ENCODE measurements at places on chromosomes 11 and 22.

DNA sequence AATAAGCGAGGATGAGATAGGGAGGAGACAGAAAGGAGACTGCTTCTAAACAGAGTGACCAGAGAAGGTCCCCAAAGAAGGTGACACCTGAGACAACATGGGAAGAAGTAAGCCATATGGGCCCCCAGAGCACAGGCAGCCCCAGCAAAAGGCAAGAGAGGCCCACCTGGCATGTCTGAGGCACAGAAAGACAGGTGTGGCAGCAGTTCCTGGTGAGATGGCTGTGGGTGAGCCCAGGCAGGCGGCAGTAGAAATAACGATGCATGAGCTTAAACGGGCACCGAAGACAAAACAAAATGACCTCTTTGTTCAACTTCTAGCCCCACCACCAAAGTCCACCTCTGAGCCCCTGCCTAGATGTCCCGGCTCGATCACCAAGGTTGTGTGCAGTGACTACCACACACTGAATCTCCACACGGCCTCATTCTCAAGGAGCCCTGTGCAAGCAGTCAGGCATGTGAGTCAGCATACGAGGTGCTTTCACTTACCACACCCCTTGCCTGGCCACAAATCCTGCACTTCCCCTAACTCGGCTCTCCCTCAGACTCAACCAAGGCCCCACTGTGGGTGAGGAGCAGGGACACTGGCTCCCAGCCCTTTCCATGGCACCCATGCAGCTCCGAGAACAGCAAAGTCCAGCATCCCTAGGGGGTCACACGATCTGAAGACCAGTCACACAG, 77.6 kb downstream of the PACSIN2 start:
- no peak for DNase-seq

GRCh38 chr11:100832829-100833228, 145.7 kb downstream of the ARHGAP42 start:
- no peak for DNase-seq

DNA sequence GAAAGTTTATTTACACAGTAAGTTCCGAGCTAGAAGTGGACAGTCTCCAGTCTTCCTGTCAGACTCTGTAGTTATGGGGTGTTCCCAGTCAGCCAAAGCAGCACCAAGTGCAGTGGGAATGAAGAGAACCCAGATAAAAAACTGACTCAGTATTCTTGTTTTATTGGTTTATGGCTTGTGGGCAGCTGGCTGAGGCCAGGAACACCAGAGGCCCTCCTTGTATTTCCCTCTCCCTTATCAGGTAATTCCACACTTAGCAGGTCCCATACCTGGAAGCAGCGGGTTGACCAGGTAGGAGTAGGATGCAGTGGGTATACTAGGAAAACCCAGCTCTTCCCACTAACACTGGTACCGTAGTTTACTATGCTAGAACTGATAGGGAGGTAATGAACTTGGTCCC, 3.5 kb upstream of the BACE1-AS start:
- DNase-seq = no peak

GRCh38 chr11:12043221-12043620, 34.8 kb upstream of the DKK3 start:
- no peak for DNase-seq

DNA sequence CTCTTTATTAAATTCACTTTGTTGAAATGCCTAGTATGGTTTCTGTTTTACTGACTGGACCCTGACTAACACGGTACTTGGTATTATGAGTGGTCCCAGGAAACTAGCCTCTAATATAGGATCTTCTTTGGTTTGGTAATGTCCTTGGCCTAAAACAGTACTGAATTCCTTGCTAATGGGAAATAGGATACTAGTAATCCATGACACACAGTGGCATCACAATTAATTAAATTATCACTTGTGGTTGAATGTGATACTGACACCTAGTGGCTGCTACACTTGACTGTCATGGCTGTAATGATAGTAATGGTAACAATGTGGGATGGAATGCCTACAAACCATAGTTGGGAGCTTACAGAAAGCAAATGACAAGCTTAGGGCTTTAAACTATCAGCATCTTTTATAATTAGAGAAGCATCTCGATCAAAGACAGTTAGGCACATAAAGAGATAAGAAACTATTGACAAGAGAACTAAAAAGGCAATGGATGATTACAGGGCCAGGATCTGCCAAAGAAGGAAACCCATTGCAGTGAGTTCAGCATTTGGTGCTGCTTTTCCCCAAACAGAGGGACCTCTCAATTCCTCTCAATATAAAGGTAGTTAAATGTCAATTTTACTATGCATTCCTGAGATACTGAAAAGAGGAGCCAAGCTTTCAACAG, 8.6 kb downstream of the DNHD1 start:
- DNase-seq = no peak

GRCh38 chr22:42807185-42807584, 49.9 kb downstream of the ARFGAP3 start:
- DNase-seq = no peak

DNA sequence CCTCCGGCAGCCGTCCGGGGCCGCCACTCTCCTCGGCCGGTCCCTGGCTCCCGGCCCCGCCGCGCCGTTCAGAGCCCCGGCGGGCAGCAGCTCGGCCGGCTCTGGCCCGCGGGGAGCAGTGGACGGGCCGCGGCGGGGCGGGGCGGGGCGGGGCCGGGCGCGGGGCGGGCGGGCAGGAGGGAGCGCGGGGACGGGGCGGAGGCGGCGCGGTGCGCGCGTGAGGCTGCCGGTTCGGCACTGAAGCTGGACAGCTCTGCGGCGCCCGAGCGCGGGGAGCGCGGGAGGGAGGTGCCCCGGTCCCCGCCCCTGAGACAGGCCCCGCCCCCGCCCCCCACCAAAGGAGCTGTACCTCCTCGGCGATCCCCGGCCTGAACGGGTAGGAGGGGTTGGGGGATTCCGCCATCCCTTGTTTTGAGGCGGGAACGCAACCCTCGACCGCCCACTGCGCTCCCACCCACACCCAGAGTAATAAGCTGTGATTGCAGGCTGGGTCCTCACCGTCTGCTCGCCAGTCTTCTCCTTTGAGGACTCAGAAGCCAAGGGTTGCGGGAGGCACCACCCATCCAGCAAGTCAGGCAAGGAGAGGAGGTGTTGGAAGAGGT, at the start of gene DRD2:
Gene DRD2, minus strand, starts transcription at position 239 of the 602 bp plus-strand sequence. CDS start 50,747 bp downstream, outside the sequence.
- no peak for DNase-seq

DNA sequence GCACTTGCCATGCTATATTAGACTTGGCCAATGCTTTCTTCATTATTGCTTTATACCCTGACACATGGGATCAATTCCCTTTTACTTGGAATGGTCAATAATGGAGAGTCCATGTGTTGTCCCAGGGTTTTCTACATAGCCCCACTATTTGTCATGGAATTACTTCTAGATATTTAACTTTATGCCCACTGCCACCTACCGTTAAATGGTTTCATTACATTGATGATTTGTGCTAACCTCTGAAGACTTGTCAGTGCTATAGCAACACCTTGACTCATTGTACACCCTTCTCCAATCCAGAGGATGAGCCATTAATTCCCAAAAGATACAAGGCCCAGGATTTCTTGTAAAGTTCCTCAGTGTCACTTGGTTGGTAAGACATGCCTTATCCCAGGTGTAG, 31.4 kb upstream of the SLC22A25 start:
- no peak for DNase-seq

GRCh38 chr11:124329787-124330478, 9.9 kb upstream of the OR8D2 start:
- no peak for DNase-seq

DNA sequence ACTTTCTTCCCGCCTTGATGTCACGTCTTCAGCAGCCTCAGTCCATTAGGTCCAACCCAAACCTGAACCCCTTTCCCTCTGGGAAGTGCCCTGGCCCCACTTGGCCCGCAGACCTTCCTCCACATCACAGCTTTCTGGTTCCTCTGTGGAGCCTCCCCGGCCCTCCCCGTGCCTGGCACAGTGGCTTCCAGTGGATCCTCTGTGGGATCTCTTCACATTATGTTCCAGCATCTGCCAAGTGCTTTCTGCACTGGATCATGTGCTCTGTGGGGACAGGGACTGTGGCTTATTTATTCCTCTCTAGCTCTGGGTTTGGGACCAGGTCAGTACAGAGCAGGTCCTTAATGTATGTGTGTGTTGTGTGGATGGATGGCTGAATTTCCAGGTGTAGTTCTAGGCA, 30.9 kb downstream of the POLR3H start:
- DNase-seq = peak; percentile 85

- no peak for DNase-seq
These were observed 40.2 kb downstream of the CELF1 start for GRCh38 chr11:47512701-47513100.

DNA sequence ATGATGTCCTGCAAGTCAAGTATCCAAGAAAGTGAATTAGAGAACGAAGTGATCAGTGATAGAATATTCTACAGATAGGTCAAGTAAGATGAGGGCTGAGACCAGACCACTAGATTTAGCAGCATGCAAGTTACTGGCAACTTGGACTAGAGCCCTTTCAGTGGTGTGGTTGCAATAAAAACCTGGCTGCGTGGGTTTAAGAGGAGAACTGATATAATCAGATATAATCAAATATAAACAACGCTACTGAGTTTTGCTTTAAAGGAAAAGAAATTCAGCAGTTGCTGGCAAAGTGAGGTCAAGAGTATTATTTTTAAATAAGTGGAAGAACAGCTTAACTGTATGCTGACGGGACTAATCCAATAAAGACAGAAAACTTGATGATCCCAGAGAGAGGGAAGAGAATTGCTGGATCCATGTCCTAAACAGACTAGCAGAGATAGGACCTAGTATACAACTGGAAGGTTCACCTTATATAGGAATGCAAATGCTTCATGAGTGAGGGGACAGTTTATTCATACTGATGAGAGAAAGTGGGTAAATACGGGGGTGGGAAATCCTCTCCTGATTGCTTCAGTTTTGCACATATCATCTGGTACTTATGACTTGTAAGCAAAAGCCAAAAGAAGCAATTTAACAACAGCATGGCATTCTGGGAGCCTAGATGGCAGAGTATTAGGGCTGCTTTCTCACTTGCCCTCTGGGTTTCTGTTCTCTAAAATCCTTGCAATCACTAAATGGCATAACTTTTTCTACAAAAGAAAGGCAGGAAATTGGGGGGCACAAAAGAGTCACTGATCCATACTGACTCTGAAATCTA, 146.2 kb downstream of the RBFOX2 start:
- DNase-seq = no peak

DNA sequence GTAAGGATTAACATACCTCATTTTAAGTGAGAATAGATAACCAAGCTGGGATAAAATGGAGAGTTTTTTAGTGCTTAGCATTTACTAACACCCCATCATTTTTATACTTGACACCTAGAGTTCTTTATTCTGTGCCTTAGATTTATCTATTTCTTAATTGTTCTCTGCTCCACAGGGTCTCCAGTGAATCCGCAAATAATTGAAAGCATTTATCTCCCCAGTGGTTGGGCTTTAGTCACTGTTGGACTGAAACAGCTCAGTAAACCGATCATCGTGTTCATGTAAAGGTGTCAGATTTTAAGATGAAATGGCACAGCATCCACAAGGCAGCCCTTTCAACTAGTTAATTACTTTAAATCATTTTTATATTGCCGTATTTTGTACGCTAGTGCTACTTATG, 17.8 kb upstream of the GRIA4 start:
- no peak for DNase-seq

- DNase-seq = no peak
These were observed 12.6 kb downstream of the SERPIND1 start for GRCh38 chr22:20786536-20786979.

GRCh38 chr11:13137844-13138301, 128.8 kb downstream of the RASSF10 start:
- DNase-seq = no peak

DNA sequence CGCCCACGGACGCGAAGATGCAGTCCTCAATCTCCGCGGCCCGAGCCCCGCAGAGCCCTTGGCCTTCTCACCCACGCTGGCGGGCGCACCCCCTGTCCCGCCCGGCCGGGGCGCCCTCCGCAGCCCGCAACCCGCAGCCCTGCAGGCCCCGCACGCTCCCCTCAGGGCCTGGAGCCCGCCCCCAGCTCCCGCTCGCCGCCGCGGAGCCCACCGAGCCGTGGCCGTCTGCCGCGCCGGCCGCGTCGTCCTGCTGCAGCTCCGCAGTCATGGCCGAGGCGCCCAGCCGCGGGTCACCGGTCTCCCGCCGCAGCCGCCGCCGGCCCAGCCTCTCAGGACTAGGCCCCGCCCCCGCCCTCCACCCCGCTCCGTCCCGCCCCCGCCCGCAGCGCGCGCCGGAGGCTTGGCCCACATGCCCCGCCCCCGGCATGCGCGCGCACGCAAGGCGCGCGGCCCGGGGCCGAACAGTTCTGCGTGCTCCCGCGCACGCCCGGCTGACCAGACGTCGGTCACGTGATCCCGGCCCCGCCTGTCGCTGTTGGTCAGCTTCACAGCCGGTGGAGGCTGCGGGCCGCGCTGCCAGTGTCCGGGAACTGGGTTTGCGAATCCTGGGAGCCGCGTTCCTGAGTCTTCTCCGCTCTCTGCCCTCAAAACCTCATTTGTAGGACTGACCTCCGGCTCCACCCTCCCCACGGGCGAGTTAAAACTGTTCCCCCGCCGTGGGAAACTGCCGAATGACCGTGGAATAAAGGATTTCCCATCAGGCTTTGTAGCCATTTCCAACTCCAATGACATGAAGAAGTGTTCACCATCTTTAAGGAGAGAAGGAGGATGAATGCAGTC, at the start of gene USP28:
Gene USP28, minus strand, starts transcription at position 339 of the 840 bp plus-strand sequence. Its CDS starts 71 bp downstream, at position 268.
- peak; percentile 98 for DNase-seq

DNA sequence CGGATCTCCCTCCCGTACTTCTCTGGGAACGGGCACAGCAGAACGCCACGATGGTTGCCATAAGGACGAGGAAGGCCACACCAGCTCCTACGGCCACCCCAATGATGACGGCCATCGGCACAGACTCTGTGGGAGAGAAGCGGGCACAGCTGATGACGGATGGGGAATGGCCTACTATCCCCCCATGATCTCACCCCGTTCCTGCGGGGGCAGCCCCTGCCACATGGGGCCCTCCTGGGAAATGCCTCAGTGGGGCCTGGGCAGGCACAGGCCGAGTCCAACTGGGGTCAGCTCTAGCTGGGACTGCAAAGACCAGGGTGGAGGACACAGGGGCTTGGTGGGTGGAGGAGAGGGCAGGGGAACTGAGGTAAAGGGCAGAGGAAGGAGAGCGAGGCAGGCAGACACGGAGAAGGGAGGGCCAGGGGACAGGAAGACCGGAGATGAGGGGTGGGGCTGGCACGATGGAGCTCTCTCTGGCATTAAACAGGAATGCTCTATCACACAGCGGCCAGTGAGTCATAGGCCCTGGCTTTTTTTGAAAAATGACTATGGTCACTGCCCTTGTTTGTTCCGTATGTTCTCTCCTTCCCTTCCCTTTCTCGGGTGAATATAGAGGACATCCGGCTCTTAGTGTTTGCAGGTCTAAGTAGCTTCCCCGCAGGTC, 76.0 kb downstream of the ST3GAL4 start:
- no peak for DNase-seq

DNA sequence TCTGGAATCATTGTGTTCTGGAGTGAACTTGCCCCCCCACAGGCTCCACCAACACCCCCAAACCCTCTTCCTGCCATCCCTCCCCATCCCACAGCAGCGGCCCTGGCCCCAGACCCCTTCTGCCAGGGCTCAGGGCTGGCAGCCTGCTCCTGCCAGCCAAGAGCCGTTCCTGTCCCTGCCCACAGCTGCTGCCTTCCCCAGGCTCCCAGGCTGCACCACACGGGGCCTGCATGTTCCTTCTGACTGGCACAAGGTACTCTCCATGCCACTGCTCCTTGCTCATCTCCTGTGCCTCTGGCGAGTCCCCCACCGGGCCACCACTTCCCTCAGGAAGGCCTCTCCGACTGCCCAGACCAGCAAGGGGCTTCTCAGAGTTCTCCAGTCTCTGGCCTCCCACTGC, 4.9 kb downstream of the GP1BB start:
- no peak for DNase-seq

GRCh38 chr11:4960877-4961276, 5.4 kb upstream of the OR51A2 start:
- no peak for DNase-seq

- no peak for DNase-seq
These were observed 12.4 kb downstream of the EMID1 start for GRCh38 chr22:29217827-29218757.

- no peak for DNase-seq
These were observed 17.8 kb upstream of the SYVN1 start for GRCh38 chr11:65152122-65152521.

Measured in head of caudate nucleus (tissue), 42 donors.